ENCODE measurements at places on chromosomes 12 and 14.

DNA sequence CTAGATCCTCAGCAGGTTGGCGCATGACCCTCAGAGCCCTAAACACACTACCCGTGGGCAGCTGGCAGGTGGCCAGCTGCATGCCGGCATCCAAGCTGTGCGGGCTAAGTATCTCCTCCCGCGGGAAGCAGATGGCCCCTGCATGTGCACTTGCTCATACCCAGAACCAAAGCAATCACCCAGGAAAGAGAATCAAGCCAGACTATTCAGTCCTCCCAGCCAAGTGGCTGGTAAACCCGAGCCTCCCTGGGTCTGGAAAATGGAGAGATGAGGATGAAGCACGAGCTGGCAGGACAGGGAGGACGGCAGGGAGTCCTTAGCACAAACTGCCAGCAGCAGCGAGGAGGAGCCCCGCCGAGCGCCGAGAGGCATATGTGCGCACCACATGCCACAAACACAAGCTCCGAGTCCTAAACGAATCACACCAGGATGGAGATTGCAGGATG lies 139.7 kb downstream of the RIMBP2 start:
- DNase-seq, result no peak

- no peak for DNase-seq
Measured at GRCh38 chr12:10243818-10244520, 31.3 kb downstream of the GABARAPL1 start.

GRCh38 chr12:72313806-72314205 lies 41.6 kb downstream of the TRHDE start:
- no peak for DNase-seq

DNA sequence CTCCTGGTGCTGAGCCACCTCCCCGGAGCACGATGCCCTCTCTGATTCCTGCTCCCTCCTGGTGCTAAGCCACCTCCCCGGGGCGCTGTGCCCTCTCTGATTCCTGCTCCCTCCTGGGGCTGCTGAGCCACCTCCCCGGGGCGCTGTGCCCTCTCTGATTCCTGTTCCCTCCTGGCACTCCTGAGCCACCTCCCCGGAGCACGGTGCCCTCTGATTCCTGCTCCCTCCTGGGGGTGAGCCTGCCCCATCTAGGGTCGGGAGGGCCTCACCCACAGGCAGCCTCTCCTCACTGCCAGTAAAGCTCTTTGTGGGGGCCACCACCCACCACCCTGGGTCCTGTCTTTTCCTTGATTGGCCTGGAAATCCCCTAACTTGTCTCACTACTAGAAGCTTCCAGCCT lies 327.6 kb upstream of the SFSWAP start:
- no peak for DNase-seq

DNA sequence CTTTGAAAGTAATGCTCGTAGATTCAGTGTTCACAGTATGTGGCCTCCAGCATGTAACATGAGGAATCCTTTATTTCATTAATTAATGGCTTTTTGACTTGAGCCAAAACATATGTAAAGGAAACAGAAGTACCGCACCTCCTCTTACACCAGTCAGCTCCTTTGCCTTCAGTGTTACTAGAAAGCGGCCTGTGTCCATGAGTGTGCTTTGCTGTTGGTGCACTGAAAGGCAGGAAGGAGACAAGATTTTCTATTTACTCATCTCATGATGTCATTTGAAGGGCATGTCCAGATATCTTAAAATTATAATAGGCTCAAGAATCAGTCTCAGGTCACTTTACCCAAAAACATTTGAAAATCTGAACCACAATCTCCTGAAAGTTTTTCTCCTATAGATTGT lies 9.9 kb upstream of the CCT2 start:
- DNase-seq, result no peak

- DNase-seq, result no peak
Measured at GRCh38 chr14:84535976-84536375, 994.0 kb upstream of the FLRT2 start.

DNA sequence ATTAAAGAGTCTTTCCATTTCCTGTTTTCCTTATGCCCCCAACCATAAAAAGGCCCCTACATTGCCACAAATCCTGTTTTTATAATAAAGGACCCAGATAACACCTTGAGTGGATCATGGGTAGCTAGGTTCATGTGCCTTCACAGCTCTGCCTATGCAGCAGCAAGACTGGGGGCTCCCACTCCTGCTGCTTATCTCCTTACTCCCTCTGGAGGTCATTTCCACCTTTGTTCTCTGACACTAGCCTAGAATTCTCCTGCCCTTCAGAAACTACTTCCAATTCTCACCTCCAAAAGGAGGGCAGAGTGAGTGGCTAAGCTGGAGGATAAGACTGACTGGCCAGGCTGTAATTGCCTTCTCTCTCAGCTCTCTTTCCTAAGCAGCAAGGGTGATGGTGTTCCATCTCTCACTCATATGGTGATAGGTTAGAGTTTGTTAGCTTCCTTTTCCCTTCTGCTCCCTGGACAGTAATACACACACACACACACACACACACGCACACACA lies 20.0 kb upstream of the STAC3 start:
- DNase-seq, result no peak

DNA sequence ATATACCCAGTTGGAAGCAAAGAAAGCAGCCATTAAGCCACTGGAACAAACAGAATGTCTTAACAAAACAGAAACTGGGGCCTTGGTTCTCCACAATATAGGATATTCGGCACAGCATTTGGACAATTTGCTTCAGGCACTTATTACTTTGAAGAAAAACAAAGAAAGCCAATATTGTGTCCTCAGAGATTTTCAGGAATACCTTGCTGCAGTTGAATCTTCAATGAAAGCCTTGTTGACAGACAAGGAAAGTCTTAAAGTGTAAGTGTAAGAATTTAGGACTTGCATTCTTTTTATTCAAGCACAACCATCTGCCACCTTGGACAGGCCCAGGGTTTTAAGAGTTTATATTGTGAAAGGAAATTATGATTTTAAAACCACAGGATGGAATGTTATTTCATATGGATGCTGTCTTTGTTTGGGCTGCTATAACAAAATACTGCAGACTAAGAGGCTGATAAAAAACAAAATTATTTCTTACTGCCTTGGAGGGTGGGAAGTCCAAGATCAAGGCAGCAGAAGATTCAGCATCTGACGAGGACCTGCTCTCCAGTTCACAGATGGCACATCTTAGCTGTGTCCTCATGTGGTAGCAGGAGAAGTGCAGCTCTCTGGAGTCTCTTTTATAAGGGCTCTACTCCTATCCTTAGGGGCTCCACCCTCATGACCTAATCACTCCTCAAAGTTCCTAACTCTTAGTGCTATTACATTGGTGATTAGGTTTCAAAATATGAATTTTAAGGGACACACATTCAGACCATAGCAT lies 197.0 kb downstream of the SYNE2 start:
- DNase-seq, result no peak

GRCh38 chr14:56125772-56126636 lies 7.8 kb downstream of the PELI2 start:
- peak; percentile 74 for DNase-seq

DNA sequence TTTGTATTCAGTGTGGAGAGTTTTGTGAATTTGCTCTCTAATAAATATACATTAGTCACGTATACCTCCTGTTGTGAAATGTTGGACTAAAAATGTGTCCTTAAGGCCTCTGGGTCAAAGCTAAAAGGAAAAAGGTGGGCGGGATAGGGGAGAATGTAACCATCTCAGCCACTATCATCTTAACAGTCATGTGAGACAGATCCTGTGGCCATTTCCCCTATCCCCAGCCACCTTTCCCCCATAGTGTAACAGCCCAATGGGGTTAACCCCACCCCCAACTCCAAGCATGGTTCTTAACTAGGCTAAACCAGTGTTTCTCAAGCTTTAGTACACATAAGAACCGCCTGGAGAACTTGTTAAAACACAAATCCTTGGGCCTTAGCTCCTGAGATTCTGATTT lies 6.5 kb upstream of the ITPR2 start:
- no peak for DNase-seq

- no peak for DNase-seq
Measured at GRCh38 chr12:73180734-73181133, 908.6 kb downstream of the TRHDE start.

- DNase-seq, result no peak
Measured at GRCh38 chr12:128326406-128326805, 59.4 kb downstream of the TMEM132C start.

- no peak for DNase-seq
Measured at GRCh38 chr14:60632257-60632656, 17.0 kb downstream of the SIX1 start.

DNA sequence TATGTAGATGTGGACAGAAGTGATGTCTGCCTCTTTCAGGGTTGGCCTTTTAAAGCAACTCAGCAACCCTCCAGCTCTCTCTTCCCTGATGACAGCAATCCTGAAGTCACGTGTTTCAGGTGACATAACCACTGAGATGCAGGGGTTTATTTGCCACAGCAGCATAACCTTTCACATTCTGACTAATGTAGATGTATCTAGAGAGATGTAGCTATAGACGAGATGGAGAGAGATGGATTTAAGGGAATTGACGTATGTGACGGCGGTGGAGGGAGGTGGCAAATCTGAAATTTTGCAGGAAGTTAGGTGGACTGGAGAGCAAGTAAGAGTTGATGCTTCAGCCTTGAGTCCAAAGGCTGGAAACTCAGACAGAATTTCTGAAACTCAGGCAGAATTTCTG lies 126.0 kb downstream of the ZFP36L1 start:
- no peak for DNase-seq

GRCh38 chr12:11901701-11902524 lies 168.8 kb upstream of the BCL2L14 start:
- DNase-seq, result no peak

- no peak for DNase-seq
Measured at GRCh38 chr14:21486640-21487087, 9.7 kb downstream of the TOX4 start.

- DNase-seq, result no peak
Measured at GRCh38 chr12:96534339-96534738, 45.0 kb downstream of the CFAP54 start.

DNA sequence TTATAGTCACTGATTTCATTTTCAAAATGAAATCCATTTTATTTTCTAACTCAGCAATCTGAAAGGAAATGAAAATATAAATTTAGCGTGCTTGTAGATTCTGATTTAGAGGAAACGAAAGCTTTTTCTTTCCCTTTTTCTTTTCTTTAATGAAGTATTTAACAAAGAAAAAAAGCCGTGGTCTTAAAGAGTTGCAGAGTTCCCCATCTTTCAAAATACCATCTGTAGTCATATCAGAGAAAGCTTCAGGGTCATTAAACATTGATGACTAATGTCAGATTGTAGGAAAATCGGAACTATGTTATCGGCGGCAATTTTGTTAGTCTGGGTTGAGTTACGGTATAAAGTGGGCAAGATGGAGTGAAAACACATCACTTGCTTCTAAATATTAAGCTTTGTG lies 32.3 kb downstream of the DRAM1 start:
- DNase-seq, result no peak

DNA sequence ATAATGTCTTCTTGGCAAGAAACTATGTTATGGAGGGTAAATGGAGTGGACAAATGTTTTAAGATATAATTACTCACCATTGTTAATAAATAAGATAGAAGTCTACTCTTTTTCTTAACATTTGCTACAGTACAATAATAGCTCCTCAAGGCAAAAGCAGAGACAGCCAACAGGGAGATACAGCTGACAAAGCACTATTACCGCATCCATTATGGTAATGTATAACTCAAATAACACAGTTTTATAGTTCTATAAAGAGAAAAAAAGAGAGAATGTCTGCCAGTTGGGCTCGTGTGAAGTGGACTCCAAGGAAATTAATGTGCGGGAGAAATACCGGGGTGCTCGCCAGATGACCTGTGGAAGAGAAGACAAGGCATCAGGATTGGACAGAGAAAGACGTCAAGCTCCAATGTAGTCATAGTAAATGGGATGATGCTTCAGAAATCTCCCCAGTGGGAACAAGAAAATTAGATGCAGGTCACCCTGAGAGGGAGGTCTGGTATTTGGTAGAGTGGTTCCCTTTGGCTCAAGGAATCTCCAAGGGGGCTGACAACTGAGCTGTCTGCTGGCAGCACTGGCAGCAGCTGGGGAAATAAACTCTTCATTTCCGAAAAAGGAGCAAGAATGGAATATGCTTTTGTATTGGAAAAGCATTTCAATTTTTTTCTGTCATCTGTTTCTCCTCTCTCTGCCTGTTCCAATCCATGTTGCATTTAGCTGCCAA lies 343.9 kb downstream of the LRFN5 start:
- DNase-seq, result no peak

GRCh38 chr12:81610955-81611889 lies 147.9 kb downstream of the PPFIA2 start:
- DNase-seq, result no peak

GRCh38 chr12:87960566-87960965 lies 68.6 kb downstream of the C12orf50 start:
- DNase-seq, result no peak
